Urinary bladder (tissue), 4 donors: ENCODE measurements at places on chromosomes 2 and 18. TPM values are rescaled to one million over a fixed set of nuclear protein-coding genes. Genes with fewer than 3 reads are reported as not detected.

KCNS3 gene
- 7.7 TPM for polyA plus RNA-seq

BCL11A gene
- polyA plus RNA-seq = 2.4 TPM

TTC31 gene
- polyA plus RNA-seq = 20.9 TPM

LBX2 gene
- 0.95 TPM for polyA plus RNA-seq

CRYBA2 gene
- not detected for polyA plus RNA-seq

UGT1A8 gene
- 0.56 TPM for polyA plus RNA-seq

TMX3 gene
- 19.9 TPM for polyA plus RNA-seq

RTP5 gene
- 0.06 TPM for polyA plus RNA-seq

SRD5A2 gene
- 2.4 TPM for polyA plus RNA-seq
